NCI-H748 treated with DMSO at 0.1 percent for 48 hours (cell line): ENCODE measurements at places on chromosomes 2 and 18.
A peak's percentile ranks its signal among the peaks of the same experiment; 100 is the strongest.

- DNase-seq: no peak
These were observed 235.3 kb downstream of the ANKRD36 start for GRCh38 chr2:97348265-97348664.

- DNase-seq: no peak
These were observed 165.6 kb downstream of the MYO1B start for GRCh38 chr2:191410646-191411436.

DNA sequence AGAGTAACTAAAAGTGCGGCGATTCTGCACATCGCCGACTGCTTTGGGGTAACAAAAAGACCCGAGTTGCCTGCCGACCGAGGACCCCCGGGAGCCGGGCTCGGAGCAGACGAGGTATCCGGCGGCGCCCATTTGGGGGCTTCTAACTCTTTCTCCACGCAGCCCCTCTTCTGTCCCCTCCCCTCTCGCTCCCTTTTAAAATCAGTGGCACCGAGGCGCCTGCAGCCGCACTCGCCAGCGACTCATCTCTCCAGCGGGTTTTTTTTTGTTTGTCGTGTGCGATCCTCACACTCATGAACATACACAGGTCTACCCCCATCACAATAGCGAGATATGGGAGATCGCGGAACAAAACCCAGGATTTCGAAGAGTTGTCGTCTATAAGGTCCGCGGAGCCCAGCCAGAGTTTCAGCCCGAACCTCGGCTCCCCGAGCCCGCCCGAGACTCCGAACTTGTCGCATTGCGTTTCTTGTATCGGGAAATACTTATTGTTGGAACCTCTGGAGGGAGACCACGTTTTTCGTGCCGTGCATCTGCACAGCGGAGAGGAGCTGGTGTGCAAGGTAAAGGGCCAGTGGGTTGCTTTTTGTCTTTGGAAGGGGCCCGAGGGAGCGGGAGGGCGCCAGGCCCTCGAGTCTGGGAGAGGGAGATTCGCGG lies 1.4 kb downstream of the TRIB2 start:
- DNase-seq: peak; percentile 51

GRCh38 chr2:26344581-26345282 lies 1.2 kb upstream of the SELENOI start:
- no peak for DNase-seq

GRCh38 chr2:9385841-9386240 lies 37.5 kb downstream of the ITGB1BP1 start:
- DNase-seq: no peak

GRCh38 chr18:10376731-10377130 lies 77.7 kb upstream of the APCDD1 start:
- DNase-seq: peak; percentile 31
